EH (cell line): ENCODE measurements at places on chromosomes 1 and 21.

GRCh38 chr21:27674041-27674615 is 707.2 kb upstream of the ADAMTS5 start:
- DNase-seq, result peak; percentile 83

DNA sequence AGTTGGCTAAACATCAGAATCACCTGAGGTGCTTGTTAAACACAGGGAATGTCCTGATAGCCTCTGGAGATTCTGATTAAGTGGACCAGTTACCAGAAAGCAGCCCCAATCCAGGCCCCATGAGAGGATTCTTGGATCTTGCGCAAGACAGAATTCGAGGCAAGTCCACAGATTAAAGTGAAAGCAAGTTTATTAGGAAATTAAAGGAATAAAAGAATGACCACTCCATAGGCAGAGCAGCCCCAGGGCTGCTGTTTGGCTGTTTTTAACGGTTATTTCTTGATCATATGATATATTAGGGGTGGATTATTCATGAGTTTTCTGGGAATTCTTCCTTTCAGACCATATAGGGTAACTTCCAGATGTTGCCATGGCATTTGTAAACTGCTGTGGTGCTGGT is 176.2 kb downstream of the ROR1 start:
- no peak for DNase-seq

- no peak for DNase-seq
Measured at GRCh38 chr1:4612991-4613390, 41.4 kb upstream of the AJAP1 start.

DNA sequence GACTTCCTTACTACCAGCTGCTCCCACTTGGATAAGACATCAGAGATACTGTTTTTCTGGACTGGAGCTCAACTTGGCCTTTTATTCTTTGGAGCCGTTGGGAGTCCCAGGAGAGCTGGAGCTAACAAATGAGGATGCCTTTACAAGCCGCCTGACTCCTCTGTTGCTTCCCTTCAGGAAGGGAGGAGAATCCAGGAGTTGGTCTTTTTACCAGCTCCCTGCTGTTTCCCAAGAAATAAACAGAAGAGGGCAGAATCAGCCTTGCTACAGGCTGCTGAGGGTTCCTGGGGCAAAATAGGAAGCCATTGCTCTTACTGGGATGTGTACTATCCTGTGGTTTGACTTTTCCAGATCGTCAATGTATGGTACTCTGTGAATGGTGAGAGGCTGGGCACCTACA is 1.5 kb downstream of the EIF3I start:
- no peak for DNase-seq

- DNase-seq, result peak; percentile 0
Measured at GRCh38 chr1:80926531-80926930, 874.2 kb upstream of the ADGRL2 start.

DNA sequence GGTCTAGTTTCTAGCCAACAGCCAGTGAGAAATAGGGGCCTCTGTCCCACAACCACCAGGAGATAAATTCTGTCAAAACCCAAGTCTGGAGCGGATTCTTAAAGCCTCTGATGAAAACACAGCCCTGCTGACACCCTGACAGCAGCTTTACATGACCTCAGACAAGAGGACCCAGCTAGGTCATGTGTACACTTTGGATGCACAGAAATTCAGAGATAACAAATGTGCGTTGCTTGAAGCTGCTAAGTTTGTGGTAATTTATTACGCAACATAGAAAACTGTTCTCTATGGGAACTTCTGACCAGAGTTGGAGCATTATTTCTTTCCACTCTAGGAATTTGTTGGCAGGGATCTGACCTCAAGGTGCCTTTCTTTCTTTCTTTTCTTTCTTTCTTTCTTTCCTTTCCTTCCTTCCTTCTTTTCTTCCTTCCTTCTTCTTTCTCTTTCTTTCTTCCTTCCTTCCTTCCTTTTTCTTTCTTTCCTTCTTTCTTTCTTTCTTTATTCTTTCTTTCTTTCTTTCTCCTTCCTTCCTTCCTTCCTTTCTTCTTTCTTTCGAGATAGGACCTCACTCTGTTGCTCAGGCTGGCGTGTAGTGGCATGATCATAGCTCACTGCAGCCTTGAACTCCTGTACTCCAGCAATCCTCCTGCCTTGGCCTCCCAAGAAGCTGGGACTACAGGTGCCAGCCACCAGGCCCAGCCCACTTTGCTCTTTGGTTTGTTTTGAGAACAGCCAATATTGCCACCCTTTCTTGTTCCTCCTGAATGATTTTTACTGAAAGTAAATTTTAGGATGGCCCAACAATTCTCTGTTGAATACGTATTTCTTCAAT is 14.9 kb upstream of the HMGCS2 start:
- DNase-seq, result peak; percentile 7

DNA sequence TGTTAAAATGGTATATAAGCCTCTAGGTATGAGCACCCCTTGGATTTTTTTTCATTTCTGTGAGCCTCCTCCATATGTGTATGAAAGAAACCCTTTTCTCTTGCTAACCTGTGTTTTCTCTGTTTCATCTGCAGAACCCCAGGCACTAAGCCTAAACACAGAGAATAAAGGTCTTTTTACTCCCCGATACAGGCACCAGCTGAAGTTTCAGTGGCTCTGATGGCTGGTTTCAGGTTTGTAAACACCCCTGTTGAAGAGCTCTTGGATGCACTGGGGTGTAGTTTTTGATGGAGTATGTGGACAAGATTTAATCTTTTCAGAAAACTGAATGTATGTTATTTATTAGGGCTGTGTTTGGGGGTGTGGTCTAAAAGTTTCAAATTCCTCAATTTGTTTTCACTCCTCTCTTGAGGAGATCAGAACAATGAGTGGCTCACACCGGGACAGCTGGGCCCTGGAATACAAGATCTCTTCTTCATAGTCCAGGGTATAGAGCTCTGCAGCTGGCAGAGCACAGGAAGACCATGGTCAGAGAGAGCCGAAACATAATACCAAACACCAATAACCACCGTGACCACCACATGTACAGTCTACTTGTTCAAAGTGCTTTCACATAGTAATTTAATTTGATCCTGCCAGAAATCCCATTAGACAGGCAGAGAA is 50.2 kb upstream of the VTCN1 start:
- DNase-seq, result no peak

- peak; percentile 46 for DNase-seq
Measured at GRCh38 chr1:21564521-21565095, 55.4 kb downstream of the ALPL start.

GRCh38 chr1:29597861-29598260 is 361.5 kb downstream of the PTPRU start:
- no peak for DNase-seq

DNA sequence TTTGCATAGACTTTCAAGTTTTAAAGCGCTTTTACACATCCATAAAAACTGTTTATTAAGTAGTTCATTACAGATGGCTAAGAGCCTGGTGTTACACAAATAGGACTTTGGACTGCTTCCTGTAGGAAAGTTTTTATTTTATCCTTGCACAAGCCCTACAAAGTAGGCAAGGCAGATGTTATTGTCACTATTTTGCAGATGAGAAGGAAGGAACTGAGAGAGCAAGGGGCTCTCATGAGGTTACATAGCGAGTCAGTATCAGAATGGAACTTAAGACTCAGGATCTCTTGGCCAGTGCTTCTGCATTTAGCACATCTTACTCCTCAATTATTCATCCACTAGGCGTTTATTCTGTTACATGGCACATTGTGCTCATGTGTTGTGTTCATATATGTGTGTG is 2.6 kb upstream of the MAPKAPK2 start:
- no peak for DNase-seq

DNA sequence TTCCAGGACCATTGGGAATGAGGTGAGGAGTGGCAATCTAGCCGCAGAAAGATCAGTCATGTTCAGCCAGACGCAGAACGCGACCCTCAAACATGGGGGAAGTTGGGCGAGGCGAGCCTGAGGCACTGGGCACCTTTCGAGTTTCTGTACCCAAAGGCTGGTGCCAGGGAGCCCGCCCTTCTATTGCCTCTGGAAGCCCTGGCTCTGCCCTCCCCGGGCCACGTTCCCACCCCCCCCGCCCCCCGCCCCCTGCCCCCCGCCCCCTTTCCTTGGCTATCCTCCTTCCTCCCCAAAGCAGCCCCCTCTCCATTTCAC is 2.2 kb upstream of the ZBTB7B start:
- no peak for DNase-seq

DNA sequence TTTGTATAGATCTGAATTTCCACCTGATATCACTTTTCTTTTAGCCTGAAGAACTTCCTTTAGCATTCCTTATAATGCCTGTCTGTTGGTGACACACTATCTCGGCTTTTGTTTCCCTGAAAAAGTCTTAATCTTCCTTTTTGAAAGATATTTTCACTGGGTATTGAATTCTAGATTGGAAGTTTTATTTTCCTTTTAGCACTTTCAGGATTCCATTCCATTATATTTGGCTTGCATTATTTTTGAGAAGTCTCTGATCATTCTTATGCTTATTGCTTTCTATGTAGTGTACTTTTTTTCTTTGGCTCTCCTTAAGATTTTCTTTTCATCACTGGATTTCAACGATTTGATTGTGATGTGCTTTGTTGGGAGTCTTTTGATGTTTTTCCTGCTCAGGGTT is 510.7 kb downstream of the RWDD3 start:
- no peak for DNase-seq

- no peak for DNase-seq
Measured at GRCh38 chr1:239647964-239648632, 261.7 kb downstream of the CHRM3 start.

GRCh38 chr1:96815914-96816313 is 94.3 kb downstream of the PTBP2 start:
- no peak for DNase-seq

DNA sequence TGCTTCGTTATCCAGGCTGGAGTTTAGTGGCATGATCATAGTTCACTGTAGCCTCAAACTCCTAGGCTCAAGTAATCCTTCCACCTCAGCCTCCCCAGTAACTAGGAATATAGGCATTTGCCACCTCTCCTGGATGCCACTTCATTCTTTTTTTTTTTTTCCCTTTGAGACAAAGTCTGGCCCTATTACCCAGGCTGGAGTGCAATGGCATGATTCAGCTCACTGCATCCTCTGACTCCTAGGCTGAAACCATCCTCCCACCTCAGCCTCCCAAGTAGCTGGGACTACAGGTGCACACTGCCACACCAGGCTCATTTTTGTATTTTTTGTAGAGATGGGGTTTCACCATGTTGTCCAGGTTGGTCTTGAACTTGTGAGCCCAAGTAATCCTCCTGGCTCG is 19.3 kb downstream of the OSBPL9 start:
- DNase-seq, result no peak

DNA sequence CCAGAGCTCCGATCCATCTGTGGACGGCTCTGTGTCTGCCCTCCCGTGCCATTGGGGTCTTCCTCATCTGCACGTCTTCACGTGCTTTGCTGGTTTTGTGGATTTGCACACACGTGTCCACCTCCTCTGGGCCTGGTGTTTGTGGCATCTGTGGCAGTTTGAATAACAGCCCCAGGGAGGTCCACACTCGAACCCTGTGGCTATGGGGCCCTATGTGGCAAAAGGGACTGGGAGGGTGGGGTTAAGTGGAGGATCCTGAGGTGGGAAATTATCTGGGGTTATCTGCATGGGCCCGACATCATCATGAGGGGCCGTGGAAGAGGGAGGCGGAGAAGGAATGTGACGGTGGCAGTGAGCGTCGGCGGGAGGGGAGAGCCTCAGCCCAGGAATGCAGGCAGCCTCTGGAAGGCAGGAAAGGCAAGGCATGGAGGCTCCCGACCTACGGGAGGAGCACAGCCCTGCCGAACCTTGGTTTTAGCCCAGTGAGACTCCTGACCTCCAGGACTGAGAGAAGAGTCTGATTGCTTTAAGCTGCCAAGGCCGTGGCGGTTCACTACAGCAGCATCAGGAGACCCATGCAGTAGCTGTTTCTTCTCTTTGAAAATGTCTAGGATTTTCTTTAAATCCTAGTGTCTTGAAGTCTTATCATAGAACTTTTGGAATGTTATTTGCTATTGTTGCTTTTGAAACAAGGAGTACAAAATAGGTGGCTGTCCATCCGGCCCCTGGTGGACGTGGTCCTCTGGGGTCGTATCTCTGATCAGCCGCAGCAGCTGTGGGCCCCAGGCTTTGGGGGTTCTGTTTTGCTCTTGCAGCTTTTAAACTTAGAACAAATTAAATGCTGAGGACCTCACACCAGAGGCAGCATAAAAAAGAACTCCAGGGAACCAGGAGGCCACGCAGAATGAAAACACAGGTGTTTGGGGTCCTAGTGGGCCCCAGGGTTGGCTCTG is 40.0 kb upstream of the LRRC3 start:
- no peak for DNase-seq

GRCh38 chr1:3483801-3484444 is 29.5 kb downstream of the ARHGEF16 start:
- peak; percentile 49 for DNase-seq

- DNase-seq, result no peak
Measured at GRCh38 chr1:58064166-58064565, 482.4 kb downstream of the OMA1 start.

GRCh38 chr1:229379846-229380245 is 37.0 kb upstream of the CCSAP start:
- no peak for DNase-seq

- no peak for DNase-seq
Measured at GRCh38 chr21:38614558-38614957, 116.3 kb upstream of the ERG start.

- no peak for DNase-seq
Measured at GRCh38 chr1:232101231-232101630, 474.6 kb downstream of the DISC1 start.

GRCh38 chr1:246020211-246020954 is 486.7 kb downstream of the SMYD3 start:
- DNase-seq, result no peak

- peak; percentile 76 for DNase-seq
Measured at GRCh38 chr1:91809317-91809716, 76.6 kb downstream of the TGFBR3 start.

DNA sequence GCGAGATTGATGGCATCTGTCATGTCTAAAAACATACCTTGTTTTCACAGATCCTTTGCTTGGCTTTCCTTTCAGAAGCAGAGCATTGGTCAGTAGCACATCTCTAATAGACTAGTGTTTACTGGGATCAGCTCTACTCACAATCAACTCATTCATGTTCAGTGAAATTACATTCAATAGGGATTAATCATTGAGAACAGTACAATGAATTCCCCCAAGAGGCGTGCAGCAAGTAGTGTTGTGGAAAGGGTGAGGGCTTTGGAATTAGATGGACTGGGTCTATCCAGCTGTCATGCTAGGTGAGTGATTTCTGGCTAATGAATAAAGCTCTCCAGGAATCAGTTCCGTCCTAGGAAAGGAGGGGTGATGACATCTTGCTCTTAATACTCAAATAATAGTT is 155.2 kb upstream of the COA6 start:
- no peak for DNase-seq
